ENCODE measurements at places on chromosomes 7 and 10.

GRCh38 chr10:66627156-66627555, 298.7 kb upstream of the LRRTM3 start:
- DNase-seq, result no peak

- no peak for DNase-seq
Measured at GRCh38 chr7:35988818-35989217, 164.2 kb upstream of the EEPD1 start.

DNA sequence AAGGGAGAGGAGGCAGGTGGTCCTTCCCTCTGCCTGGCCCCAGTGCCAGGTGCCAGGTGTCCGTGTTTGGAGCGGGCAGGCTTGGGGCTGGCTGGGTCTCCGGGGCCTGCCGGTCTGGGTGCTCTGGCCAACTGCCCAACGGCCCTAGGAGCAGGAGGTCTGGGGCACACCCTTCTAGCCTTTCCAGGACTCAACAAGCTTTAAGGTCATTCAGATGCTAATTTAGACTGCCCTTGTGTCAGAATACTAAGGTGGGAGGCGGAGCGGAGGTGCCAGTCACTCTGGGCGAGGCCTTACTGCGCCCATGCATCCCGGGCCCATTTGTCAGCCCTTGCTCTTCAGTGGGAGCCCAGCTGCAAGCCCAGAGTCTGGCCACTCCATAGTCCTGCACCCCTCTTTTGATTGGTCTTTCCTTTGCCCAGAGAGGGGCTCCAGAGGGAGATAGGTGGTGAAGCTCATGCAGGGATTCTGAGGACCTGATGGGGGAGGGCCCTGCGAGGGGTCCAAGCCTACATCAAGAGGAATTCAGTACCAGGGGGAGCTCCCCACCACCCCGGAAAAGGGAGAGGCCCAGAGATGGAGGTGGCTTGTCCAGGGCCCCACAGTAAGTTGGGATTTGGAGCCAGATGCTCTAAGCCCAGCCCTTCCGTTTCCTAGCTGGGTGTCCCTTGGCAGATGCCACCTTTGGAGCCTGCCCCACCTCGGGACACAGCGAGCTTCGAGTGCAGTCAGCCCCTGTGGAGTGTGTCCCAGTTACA, 1.3 kb downstream of the PGAM2 start:
- DNase-seq, result no peak

- no peak for DNase-seq
Measured at GRCh38 chr7:33422825-33423645, 293.7 kb downstream of the BBS9 start.

- no peak for DNase-seq
Measured at GRCh38 chr10:112213098-112213823, 29.7 kb upstream of the GPAM start.

DNA sequence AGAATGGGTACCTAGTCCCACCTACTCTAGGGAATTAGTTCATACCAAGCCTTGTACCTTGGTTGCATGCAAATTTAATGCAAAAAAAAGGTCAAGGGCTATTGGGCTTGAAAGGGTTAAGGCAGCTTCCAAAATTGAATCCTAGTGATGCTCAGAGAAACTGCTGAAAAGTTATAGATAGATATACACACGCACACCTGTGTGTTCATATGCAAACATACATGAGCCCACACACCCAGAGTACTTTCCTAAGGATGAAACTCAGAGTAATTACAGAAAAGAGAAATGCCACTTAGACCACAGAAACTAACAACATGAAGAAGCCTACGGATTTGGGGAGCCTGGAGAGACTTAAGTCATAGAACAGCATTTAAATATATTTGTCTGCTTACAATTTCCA, 1.5 kb downstream of the SLC25A13 start:
- DNase-seq, result no peak

GRCh38 chr10:124896751-124897150, 45.2 kb upstream of the ZRANB1 start:
- DNase-seq, result no peak

GRCh38 chr10:112911206-112911605, 38.8 kb upstream of the TCF7L2 start:
- DNase-seq, result no peak

GRCh38 chr7:76122516-76123239, 74.8 kb downstream of the MDH2 start:
- DNase-seq, result no peak

DNA sequence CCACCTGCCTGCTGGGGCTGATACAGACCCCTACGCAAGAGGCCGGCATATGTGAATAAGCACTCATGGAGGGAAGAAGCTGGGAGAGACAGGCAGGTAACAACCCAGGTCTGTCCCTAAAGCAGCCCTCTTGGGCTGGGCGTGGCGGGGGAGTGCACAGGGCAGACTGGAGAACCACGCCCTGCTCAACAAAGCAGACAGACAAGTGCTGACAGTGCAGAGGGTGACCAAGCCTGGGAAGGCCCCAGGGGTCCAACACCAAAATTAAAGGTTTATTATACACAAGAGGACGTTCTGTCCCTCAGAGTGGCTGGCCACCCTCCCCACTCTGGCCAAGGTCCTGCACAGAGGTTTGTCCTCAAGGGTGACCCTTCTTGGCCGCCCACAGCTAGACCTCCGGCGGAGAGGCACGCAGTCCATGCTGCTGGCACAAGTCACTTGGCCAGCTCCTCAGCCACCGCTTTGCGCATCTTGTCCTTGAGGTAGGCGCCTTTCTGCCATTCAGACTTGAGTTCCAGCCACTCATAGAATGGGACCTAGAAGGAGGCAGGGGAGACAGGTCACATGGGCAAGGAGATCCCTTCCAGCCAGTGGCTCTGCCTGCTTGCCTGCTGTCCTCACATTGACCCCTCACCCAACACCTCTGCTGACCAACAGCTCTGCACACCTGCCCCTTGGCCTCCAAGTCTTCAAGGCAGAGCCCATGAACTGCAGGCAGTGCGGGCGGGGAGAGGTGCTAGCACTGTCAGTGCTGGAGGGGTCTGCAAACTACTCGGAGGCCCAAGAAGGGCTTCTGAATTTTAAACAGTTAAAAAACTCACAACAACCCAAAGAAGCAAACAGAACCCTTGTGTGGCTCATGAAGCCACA, 11.4 kb upstream of the NACAD start:
- no peak for DNase-seq

DNA sequence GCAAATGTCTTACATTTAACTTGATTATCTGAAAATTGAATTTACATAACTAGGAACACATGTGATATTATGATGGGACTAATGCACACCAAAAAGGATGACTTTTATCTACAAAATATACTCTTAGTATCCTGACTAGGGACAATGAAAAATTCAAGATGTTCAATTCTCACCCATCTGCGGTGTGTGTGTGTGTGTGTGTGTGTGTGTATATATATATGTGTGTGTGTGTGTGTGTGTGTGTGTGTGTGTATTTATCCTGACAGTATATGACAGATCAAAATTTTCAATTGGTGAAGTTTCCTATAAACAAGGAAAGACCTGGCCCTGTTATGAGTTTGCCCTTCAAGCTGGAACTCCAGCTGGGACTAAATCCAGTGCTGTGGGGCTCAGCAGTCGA, 40.3 kb upstream of the MET start:
- no peak for DNase-seq

DNA sequence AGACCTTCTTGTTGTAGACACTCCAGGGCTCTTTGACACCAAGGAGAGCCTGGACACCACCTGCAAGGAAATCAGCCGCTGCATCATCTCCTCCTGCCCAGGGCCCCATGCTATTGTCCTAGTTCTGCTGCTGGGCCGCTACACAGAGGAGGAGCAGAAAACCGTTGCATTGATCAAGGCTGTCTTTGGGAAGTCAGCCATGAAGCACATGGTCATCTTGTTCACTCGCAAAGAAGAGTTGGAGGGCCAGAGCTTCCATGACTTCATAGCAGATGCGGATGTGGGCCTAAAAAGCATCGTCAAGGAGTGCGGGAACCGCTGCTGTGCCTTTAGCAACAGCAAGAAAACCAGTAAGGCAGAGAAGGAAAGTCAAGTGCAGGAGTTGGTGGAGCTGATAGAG, 5.5 kb downstream of the GIMAP7 start:
- DNase-seq, result no peak

GRCh38 chr10:101487399-101487798, 100.7 kb downstream of the POLL start:
- DNase-seq, result no peak

GRCh38 chr10:14698111-14698828, 76.4 kb downstream of the FAM107B start:
- DNase-seq, result no peak

DNA sequence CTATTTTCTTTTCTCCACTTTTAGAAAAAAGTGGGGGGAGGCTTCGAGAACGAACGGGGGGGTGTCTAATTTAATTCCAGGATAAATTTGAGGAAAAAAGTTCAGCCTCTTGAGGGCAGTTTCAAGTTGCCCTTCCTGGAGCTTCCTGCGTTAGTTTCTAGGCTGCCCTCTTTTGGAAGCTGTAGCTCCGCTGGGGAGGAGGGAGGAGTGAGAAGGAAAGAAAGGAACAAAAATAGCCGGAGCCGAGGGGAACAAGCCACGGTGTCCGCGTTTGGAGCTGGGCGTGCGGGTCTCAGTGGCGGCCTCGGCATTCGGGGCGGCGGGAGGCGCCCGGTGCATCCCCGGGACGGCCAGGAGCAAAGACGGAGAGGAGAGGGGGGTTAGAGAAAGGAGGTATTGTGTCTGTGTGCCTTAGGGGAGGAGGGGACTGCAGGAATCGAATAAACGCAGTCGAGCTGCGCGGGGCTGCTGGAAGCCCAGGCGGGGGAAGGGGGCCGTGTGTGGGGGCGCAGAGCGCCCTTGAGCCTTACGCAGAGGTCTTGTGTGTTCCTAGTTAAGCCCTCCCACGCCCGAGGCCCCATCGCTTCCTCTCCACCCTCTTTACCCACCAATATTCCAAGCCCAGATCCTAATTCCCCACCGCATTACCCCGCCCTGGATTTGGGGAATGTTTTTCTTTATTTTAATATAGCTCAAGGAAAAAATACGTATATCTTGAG, 2.0 kb upstream of the TNRC18 start:
- DNase-seq, result no peak

- no peak for DNase-seq
Measured at GRCh38 chr7:124672011-124672410, 93.6 kb downstream of the GPR37 start.

DNA sequence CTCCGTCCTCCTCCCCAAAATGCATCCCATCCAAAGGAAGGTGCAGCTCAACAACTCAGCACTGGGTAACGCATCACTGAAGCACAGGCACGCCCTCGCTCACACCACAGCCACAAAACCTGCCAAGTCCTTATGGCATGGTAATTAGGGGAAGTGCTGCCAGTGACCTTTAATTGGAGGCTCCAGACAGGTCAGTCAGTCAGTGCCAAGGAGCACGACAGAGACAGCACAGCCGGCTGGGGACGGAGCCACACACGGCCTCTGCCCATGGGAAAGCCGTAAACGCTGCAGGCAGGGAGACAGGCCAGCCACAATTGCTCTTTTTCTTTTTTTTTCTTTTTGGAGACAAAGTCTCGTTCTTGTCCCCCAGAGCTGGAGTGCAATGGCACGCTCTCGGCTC, 146.5 kb downstream of the MAD1L1 start:
- DNase-seq, result no peak

GRCh38 chr10:102696736-102697135, 17.5 kb downstream of the ARL3 start:
- DNase-seq, result no peak

DNA sequence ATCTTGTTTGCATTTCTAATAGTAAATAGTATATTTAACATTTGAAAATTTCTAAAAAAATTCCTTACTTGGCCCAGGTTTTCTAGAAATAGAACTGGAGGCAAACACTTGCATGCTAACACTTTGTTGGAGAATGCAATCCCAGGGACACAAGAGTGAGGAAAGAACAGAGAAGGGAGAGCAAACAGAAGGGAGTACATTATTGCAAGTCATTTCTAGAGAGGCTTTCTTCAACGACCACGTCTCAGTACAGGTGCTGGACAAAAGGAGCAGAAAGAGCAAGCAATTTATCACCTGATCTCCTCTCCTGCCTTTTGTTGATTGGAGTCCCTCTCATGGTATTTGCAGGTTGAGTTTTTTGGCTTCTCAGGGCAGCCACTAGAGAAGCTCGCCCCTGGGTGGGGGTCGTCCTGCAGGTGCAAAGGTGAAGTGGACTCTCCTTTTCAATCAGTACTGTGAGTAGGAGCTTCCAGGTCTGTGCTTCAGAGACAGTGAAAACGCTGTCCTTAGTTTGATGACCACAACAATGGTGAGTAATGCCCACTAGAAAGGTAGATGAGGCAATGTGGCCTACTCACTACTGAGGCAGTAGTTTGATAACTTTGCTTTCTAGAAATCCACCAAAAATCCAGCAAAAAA, 5.2 kb downstream of the CPED1 start:
- no peak for DNase-seq
